ENCODE measurements at places on chromosomes 5 and 9.
A peak's percentile ranks its signal among the peaks of the same experiment; 100 is the strongest.

DNA sequence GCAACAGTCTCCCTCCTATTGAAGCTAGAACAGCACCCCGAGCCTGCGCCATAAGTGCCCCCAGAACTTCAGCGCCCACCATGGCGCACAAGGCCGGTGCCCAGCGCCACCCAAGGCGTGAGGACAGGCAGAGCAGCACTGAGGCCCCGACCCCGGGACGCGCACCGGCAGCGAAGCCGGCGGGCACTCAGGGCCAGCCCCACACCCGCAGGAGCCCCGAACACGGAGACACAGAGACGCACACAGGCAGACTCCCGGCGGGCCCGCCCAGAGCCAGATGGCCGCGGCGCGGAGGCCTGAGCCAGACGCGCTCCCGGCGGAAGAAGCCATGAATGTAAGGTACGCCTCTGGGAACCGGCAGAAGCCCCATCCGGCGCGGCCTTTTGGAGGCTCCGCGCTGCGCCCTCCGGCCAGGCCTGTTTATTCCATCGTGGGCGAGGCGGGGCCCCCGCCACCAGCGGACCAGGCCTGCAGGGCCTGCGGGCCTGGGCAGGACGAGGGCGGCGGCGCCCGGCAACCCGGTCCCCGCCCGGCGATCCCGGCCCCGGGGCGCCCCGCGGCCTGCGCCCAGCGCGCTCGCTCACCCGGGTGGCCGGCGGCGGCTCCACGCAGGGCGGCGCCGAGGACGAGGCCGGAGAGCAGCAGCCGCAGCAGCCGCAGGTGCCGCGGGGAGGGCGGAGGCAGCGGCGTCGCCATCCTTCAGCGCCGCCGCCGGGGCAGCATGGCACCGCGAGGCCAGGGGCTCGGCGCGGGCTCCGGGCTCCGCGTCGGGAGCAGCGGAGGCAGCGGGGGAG is 486 bp downstream of the NPDC1 start:
- no peak for DNase-seq

GRCh38 chr9:134059661-134060395 is 8.0 kb downstream of the BRD3 start:
- peak; percentile 15 for DNase-seq

- DNase-seq, result no peak
Measured at GRCh38 chr9:116632990-116633838, 53.9 kb upstream of the TRIM32 start.

- DNase-seq, result no peak
Measured at GRCh38 chr9:7045361-7045760, 287.6 kb downstream of the KDM4C start.

DNA sequence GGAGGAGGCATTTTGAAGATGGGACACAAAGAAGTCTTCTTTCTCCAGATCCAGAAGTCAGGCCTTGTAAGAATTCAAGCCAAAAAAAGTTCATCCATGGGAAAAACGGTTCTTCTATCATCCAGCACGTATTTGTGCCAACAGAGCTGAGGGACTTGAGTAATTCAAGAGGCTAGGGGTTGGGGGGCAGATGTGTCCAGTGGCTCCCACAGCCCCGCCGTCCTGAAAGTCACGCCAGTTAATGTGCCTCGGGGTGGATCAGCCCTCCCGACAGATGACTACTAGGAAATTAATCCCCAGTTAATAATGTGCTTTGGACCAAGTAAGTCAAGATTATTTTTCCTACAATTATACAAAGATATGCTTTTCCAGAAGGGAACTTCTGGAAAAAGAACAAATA is 23.4 kb downstream of the NREP start:
- DNase-seq, result no peak

DNA sequence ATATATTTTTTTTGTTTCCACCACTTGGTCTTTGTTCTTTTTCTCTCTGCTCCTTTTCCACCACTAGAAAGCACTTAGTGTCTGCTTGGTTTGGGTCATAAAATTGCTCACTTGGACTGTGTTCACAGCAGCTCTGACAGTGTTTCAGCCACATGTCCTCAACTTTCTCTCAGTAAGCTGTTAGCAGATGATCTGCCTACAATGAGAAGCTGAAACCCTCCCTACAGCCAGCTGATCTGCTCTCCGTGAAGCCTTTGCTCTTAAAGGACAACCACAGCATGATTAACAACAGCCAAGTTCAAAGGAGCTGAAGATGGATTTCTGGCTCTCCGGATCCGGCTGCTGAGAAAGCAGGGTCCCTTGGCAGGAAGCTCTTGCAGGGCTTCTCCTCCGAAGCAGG is 31.6 kb downstream of the PRLR start:
- no peak for DNase-seq

DNA sequence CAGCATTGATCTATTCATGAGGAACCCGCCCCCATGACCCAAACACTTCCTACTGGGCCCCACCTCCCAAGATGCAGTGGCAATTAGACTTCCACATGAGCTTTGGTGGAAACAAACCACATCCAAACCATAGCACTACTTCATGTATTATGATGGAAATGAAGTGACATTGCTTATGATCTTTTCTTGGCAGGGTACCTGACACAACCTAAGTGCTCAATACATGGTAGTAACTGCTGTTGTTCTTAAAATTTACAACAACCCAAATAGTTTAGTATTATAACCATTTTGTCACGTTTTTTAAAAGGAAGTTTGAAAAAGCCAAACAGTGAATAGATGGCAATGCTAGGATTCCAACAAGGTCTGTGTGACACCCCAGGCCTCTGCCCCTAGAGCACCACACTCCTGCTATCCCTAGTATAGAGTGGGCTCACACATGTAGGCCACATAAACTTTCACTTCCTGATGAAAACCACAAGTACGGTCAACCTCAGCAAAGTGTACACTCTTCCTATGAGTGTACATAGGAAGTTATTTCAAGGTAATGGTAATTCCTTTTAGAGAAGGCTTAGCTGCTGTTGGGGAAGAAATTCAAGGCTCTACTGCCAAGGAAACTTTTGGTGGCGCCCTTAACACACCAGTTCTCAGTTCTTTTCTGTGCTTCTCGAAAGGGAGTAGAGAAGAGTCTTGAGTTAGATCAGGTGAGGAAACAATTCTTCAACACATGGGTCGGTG is 97.6 kb downstream of the ARSB start:
- no peak for DNase-seq

DNA sequence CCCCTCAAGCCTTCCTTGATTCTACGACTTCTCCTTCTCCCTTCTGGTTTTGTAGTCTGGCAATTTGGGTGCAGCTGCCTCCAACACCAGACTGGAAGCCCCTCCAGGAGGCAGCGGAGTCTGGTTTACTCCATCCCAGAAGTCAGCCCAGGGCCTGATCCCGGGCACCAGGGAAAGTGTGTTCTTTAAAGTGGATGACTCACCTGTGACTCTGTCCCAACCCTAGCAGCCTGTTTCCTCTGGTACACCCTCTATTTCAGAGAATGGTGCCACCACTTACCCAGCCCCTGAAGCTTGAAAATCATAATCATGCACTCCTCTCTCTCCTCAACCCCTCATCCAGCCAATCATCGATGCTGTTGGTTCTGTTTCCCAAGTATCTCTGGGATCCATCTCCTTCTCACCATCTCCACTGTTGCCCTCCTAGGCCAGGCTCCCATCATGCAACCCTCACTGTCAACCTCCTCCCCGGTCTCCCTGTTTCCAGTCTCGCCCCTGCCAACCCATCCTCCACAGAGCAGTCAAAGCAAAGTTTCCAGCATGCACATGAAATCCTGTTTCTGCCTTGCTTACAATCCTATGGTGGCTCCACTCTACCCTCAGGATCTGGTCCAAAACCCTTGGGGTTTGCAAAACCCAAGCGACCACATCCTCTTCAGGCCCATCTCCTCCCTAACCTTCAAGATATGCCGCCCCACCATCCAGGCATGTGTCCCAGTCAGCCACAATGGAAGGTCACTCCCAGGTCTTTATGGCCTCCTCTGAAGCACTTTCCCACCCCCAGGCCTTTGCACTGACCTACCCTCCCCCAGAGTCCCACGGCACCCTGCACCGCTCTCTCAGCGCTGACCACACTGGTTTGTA is 10.5 kb downstream of the LHX6 start:
- no peak for DNase-seq
